ENCODE measurements at places on chromosomes 2 and 18.

- no peak for DNase-seq
Measured at GRCh38 chr2:132766573-132766972, 96.6 kb upstream of the LYPD1 start.

DNA sequence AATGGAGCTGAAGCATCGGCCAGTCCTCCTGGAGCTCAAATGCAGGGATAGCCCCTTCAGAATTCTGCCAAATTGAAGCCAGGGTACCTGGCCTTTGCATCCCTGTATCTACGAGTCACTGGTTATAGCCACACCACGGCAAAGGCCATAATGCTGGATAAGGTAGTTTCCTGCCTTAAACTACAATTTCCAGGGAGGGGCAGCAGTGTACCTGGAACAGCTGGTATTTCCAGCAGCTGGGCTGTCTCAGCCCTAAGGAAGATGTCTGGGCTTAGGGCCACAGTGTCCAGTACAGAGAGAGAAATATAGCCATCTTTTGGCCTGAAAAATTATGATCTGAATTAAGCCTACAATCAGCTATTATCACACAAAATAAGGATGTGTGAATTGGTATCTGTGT, 180.3 kb downstream of the GCA start:
- DNase-seq, result no peak

GRCh38 chr2:42624047-42624446, 55.6 kb downstream of the MTA3 start:
- DNase-seq, result no peak

- no peak for DNase-seq
Measured at GRCh38 chr2:4792126-4792525, 900.1 kb upstream of the SOX11 start.

GRCh38 chr2:204115137-204116056, 178.8 kb downstream of the ICOS start:
- DNase-seq, result no peak

DNA sequence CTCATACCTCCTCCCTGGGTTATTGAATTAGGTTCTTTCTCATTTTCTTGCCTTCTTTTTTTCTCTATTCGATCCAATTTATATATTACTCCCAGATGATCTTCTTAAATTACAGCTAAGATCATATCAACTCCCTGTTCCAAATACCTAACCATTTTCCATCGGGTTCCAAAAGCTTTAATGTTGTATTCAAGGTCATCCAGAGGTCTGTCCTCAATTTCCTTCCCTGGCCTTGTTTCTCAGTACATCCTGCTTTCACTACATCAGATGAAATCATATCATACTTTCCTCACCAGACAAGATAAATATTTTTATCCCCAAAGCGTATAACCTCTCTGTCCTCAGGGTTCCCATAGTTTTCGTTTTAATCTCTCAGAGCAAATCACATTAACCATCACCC, 36.3 kb upstream of the GREB1L start:
- no peak for DNase-seq

- DNase-seq, result no peak
Measured at GRCh38 chr2:62319070-62319469, 123.2 kb downstream of the B3GNT2 start.

GRCh38 chr2:161956738-161957137, 117.3 kb downstream of the DPP4 start:
- DNase-seq, result no peak

DNA sequence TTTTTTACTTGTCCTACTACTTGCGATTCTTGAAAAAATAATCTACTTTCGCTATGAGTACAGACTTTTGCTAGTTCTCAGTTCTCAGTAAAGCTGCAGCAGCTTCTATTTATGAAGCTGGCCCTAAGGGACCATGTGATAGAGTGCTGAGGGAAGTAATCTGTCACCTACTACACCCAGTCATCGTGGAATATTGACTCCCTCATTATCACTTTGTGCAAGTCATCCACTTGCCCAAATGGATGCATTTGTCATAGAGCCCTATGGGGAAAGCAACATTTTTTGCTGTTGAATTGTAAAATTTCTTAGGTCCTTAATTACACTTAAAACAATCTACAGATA, 1919.8 kb downstream of the SUCLG1 start:
- DNase-seq, result no peak

DNA sequence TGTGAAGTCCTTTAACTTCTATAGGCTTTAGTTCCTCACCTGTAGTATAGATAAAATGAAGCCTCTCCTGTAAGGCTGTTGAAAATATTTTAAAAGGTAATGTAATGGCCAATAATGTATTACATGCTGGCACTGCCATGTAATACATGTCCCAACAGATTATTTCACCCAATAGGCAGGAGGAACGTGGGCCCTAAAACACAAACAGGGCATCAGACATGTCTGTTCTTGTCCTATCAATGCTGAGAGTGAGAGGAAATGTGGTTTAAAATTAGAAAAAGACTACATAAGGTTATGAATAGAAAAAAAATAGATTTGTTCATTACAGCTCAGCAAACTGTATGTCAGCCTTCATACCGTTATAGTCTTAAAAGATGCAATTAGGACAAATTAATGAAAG, 492.7 kb upstream of the DDX18 start:
- DNase-seq, result no peak

- peak; percentile 67 for DNase-seq
Measured at GRCh38 chr2:219684721-219685689, 57.6 kb downstream of the SLC4A3 start.

- DNase-seq, result no peak
Measured at GRCh38 chr2:142840436-142840835, 37.0 kb upstream of the KYNU start.

DNA sequence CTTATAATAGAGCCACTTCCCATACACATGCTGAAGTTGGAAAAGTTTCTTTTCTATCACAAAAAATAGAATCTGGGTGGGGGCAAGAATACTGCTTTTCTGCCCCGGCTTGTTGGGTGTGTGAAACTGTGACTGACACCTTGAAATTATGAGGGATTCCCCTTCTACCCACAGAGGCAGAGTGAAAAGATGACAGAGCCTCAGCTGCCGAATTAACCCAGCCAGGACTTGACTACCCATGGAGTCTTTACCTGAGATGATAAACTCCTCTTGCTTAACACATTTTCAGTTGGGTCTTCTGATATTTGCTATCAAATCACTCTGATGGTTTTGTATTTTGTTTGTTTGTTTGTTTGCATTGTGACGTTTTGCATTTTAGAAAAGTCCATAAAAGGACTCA, 66.0 kb upstream of the PMAIP1 start:
- DNase-seq, result peak; percentile 9

GRCh38 chr2:72145289-72145657, 2.4 kb downstream of the CYP26B1 start:
- DNase-seq, result no peak

DNA sequence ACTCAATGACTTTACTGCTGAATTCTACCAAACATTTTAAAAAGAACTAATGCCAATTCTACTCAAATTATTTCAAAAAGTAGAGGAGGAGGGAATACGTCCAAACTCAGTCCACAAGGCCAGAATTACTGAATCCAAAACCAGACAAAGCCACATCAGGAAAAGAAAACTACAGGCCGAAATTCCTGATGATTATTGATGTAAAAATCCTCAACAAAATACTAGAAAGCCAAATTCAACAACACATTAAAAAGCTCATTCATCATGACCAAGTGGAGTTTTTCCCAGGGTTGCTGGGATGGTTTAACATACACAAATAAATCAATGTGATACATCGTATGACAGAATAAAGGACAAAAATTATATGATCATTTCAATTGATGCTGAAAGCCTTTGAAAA, 103.9 kb upstream of the UBE2E3 start:
- DNase-seq, result no peak

DNA sequence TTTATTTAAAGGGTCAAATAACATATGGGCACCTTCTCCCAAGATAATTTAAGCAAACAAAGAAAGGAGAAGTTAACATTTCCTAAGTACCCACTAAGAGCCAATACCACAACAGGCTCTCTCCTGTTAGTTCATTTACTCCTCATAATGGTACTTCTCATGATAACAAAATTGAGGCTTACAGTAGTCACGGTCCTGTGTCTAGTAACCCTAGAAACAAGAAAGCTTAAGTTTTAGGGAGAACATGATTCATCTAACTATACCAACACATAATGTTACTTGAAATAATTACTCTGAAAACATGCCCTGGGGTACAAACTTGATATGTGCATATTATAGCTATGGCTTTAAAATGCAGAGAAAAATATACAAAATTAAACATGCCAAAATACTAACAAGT, 19.8 kb downstream of the IWS1 start:
- no peak for DNase-seq

GRCh38 chr2:148903979-148904378, 29.0 kb downstream of the KIF5C start:
- no peak for DNase-seq

- DNase-seq, result no peak
Measured at GRCh38 chr2:40027968-40028367, 248.9 kb upstream of the THUMPD2 start.

DNA sequence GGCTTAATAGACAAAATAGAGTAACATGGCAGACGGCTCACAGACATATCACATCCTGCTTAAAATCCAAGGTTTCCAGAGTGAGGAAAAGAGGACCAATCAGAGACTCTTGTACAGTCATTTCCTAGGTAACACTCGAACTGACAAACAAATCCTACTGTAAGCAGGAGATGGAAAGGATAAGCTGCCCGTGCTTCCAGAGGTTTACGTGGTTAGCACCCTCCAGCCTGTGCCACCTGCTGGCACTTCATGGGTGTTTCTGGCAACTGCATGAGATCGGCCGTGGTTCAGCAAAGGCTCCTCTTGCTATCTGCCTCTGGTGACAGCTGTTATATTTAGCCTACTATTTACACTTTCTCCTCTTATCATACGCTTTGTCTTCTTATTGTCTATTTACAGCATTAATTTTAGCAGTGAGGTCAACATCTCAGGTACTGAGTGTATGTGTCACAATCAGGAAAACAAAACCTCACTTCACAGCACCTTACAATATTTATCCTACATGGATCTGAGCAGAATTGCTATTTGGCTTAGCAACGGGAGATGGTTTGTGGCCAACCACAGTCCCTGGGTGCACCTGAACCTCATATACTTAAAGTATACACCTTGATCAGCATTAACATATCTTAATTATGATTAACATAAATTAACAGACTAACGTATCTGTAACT, 226.9 kb downstream of the TMEM163 start:
- DNase-seq, result no peak

DNA sequence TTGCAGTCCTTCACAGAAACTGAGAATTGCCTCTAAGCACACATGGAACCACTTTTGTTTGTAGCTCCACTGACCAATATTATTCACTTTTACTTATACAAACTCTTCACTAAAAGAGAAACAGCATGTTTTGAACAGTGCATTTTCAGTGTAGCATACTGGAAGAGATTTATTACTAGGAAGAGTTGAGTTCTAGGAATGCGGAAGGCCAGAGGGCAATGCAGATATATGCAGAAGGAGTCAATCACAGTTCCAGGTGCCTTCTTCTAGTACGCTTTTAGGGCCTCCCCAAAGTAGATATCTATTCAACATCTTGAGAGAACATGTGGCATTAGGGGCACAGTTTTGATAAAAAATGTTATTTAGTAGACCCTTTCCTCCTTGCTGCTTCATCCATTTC, 1654.0 kb upstream of the ZEB2 start:
- no peak for DNase-seq

- no peak for DNase-seq
Measured at GRCh38 chr18:74454279-74454751, 2.8 kb downstream of the DIPK1C start.

GRCh38 chr18:58004317-58004716, 39.7 kb upstream of the NEDD4L start:
- DNase-seq, result no peak

GRCh38 chr2:109284826-109285225, 155.8 kb downstream of the SH3RF3 start:
- no peak for DNase-seq

Measured in stimulated activated naive CD8-positive, alpha-beta T cell treated with anti-CD3 and anti-CD28 coated beads, Interleukin-15, Interleukin-2, amounts not matched to agents 100 U/mL and 50 U/mL, for 24 hours (primary cell).